Stimulated activated CD4-positive, alpha-beta T cell treated with anti-CD3 and anti-CD28 coated beads, Interleukin-4, amount 100 ng/mL, for 48 hours (primary cell): ENCODE measurements at places on chromosomes 6 and 20.

DNA sequence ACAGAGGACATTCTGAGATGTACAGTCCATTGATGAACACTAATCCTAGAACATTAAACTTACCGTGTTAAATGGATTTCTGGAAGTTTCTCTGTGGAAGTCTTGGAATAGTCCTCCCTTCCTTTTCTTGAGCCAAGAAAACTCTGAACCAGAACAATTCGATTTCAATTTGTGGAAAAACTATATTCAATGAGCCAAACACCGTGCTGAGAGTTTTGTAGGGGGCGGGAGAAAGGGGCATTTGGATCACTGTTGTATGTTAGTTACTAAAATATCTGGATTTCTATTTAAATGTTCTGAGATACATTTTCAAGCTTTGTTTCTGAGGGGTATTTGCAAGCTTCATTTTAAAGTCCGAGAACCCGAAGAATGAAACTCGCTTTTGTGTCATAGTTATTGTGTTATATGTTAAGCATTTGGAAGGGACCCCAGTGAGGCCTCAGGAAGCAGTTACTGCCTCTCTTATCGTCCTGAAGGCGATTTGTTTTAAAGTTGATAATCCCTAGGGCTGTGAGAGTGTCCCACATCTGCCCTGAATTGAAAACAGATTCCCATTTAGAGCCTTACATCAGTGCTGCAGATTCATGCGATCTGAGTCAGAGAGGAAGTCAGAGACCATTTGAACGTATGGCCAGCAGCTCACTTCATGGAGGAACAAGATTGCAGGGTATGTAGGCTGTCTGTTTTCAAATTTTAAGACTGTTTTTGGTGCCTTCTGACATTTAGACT, 70.8 kb upstream of the SASH1 start:
- DNase-seq = no peak

- DNase-seq = no peak
Measured at GRCh38 chr6:53647462-53648094, 18.0 kb downstream of the KLHL31 start.

GRCh38 chr20:58233881-58234528, 5.6 kb upstream of the ANKRD60 start:
- DNase-seq = peak; percentile 57

DNA sequence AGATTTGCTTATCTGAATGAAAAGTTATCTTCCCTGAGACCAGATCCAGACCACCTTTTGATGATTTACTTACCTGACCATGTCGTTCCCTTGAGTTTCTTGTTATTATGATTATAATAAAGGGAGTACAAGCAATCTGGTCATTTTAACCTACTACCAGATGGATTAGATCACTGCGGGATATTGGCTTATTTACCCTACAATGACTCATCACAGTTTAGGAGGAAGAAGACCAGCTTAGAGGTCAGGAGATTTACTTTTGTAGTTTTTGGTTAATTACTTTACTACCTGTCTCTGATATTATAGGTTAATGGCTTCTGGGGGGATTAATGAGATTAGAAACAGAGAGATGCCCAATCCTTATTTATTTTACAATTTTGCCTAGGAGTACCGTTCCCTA, 10.7 kb downstream of the PKIB start:
- no peak for DNase-seq

GRCh38 chr6:112330071-112330878, 16.9 kb upstream of the RFPL4B start:
- DNase-seq = no peak

GRCh38 chr20:35920523-35920922, 33.8 kb downstream of the SCAND1 start:
- DNase-seq = no peak

DNA sequence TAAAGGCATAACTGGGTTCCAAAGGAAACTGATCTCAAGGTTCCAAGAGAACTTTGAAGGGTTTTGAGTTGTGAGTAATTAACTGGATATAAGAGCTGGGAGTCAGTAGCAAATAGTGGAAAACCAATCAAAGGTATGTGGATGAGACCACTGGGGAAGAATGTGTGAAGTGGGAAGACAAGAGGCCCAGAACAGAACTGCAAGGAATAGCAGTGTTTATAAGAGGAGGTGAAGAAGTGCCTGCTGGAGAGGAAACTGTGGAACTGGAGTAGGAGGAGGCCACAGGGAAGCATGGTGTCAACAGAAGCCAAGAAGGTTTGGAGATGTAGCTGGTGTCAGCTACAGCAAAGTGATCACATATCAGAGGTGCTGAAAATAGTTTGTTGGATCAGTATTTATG, 18.7 kb upstream of the HDAC2 start:
- no peak for DNase-seq
